Stimulated activated CD8-positive, alpha-beta memory T cell treated with anti-CD3 and anti-CD28 coated beads, Interleukin-4, amount 100 ng/mL, for 4 hours (primary cell): ENCODE measurements at places on chromosomes 13 and 19.

- DNase-seq = no peak
Measured at GRCh38 chr13:80168089-80168850, 172.7 kb downstream of the SPRY2 start.

GRCh38 chr13:112007191-112007590 lies 59.8 kb upstream of the SOX1 start:
- no peak for DNase-seq

DNA sequence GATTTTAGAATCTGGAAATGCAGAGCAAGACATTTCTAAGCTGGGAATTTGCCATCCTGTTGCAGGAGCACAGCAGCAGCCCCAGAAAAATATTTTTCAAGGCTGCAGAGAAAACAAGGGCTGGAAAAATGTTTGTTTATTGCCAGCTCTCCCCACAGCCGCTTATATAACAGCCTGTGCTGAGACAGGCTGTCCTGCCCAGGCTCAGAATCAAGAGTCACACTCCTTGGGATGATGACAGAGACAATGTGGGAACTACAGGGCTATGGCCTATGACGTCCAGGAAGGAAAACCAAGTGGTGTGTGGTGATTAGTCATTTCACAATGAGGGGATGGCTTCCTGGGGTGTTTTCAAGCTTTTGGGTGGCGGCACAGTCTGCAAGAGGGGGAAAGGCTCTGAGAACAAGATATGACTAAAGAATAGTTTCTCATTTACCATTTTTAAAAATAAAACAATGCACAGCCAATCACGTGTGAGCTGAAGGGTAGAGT lies 136.3 kb upstream of the SERP2 start:
- DNase-seq = no peak

DNA sequence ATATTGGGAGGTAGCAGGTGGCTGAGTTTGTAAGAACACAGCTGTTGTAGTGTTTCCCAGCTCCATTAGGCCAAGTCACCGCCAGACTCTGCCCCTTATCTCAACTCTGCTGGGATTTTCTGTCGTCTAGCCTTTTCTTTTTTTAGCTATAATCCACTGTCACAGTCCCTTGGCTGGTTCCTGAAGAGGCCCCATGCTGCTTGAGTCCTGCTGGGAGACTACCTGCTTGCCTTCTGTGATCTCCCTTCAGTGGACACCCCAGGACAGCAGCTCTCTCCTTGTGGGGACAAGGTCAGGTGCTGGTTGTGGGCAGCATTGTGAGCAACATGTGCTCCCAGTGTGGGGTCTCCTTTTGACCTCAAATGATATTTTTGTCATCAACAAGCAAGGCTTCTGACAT lies 195.0 kb upstream of the ATXN8OS start:
- DNase-seq = no peak

GRCh38 chr13:44470638-44471562 lies 97.3 kb downstream of the SERP2 start:
- DNase-seq = no peak

GRCh38 chr13:20714161-20714560 lies 10.7 kb downstream of the IL17D start:
- no peak for DNase-seq

DNA sequence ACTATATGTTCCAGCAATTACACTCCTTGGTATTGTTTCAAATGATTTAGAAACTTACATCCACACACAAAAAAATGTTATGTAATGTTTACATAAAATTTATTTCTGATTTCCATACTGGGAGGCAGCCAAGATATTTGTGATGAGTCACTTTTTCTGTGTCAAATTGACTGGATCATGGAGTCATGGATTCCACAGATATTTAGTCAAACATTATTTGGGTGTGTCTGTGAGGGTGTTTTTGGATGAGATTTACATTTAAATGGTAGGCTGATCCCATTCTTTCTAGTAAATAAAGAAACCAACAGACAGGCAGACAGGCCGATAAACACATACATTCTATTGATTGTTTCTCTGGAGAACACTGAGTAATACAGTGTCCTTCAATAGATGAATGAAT lies 562.8 kb downstream of the SLITRK6 start:
- DNase-seq = no peak

- no peak for DNase-seq
Measured at GRCh38 chr19:19619181-19619848, 828 bp upstream of the PBX4 start.

DNA sequence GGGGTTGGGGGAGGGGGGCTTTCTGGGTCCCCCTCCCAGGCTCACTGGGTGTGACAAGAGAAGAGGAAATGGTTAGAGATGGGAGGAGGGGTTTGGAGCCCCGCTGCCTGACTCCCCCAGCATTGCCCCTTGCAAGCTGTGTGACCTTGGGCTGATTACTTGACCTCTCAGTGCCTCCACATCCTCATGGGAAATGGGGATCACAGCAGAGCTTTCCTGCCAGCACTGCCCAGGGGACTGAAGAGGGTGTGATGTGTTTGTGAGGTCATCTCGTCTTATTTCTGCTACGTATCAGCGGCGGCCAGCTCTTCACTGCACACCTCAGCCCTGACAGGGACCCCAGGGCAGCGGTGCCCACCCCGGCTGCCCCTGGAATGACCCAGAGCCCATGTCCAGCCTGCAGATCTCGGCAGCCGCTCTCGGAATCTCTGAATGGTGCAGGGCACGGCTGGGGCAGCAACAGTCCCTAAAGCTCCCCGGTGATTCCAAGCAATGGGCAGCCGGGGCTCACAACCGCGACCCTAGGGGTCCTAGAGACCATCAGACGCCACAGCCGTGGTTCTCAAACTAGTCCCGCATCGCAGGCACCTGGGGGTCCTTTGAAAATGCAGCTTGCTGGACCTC lies 8.4 kb downstream of the PNMA8B start:
- no peak for DNase-seq

GRCh38 chr19:46967578-46968032 lies 52.0 kb upstream of the NPAS1 start:
- DNase-seq = no peak

DNA sequence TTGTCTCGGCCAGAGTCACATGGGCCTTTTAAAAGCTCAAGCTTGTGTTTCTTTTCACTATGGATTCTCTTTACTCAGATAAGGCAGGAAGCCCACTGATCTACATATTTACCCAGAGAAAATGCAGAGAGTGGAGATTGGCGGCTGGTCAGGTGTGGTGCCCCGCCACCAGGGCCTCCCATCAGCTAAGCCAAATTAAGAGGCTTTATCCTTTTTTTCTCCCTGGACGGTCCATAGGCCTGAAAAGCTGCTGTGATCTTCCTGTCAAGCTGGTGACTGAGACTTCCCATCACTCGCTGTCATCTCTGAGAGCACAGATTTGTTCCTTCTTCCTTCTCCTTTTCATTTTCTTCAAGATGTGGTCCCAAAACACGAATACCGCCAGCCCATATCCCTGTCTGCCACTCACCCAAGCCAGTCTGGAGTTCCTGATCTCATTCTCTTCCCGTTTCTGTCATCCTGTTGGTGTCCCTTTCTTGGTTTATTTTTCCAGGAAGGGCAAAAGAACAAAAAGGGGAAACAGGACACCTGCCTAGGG lies 1.9 kb downstream of the SAFB start:
- no peak for DNase-seq

DNA sequence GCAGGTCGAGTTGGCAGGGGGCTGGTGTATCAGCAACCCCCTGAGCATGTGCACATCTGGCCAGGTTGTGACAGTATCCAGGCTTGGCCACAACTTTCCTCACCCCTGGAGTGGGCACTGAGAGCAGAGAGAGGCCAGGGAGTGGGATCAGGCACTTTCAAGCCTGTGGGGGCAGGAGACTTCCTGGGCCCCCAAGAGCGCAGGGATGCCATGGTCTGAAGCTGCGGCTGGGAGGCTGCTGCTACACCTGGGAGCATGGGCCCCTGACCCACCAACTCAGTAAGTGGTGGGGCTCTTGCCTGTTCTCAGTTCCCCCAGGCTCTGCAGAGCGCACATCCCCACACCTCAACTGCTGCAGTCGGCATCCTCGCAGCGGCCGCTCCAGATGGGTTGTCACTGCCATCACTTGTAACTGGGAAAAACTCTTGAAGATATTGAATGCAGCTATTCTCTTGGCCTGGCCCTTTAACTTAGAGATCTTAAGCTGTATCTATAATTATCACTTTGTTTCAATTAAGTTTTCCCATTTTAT lies 245.4 kb upstream of the SLITRK1 start:
- DNase-seq = no peak

DNA sequence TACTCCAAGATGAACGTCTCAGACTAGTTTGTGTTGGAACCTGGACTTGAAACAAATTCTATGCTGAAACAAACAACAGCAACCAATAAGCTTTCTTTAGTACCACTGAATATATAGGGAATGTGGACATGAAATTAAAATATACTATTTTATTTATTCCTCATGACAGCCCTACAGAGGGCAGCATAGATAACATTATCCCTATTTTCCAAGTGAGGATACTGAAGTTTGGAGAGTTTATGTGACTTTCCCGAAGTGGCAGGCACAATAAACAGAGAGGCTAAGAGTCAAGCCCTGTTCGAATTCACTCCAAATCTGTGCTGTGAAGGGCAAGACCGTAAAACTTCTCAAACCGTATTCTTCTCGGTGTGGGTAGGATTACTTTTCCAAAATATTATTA lies 509.9 kb upstream of the GPC6 start:
- DNase-seq = no peak

DNA sequence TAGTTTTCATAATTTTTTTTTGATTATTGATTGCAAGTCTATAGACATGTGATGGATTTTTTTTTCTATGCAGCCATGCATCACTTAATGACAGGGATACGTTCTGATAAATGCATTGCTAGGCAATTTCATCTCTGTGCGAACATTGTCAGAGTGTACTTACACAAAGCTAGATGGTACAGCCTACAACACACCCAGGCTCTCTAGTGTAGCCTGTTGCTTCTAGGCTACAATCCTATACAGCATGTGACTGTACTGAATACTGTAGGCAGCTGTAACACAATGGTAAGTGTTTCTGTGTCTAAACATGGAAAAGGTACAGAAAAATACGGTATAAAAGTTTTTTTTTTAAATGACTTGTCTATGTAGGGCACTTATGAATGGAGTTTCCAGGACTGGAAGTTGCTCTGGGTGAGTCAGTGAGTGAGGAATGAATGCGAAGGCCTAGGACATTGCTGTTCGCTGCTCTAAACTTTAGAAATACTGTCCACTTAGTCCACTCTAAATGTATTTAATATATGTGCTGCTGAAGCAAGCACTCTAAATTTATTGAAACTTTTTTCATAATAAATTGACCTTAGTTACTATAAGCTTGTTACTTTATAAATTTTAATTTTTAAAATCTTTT lies 20.3 kb downstream of the SPATA13 start:
- DNase-seq = no peak

DNA sequence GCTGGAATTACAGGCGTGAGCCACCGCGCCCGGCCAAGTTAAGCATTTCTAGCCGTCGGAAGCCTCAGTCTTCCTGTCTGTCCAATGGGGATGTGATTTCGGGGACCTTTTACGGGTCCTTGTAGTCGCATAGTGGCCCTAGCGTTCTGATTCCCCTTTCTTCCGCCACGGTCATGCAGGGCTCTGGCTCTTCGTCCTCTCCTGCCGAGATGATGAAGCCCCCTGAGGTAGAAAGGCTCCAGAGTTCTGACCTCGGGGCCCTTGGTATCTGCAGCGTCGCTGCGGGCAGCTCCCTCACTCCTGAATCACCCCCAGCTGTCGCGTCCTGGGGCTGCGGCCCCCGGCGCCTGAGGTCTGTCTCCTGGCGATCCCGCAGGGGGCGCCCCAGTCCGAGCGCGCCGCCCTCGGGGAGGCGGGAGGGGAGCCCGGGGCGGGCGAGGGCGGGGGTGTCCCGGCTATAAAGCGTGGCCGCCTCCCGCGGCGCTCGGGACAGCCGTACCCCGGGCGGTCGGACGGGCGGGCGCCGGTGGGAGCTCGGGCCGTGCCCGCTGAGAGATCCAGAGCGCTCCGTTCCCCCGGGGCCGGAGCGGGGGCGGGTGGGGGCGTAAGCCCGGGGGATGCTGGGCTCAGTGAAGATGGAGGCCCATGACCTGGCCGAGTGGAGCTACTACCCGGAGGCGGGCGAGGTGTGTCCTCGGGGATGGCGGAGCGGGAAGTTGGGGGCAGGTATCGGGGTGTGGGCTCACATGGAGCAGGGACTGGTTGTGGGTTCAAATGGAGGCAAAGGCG lies at the start of gene FOXA3:
Gene FOXA3, plus strand, starts transcription at position 487 of the 789 bp plus-strand sequence. Its CDS starts 131 bp downstream, at position 618.
- DNase-seq = no peak

DNA sequence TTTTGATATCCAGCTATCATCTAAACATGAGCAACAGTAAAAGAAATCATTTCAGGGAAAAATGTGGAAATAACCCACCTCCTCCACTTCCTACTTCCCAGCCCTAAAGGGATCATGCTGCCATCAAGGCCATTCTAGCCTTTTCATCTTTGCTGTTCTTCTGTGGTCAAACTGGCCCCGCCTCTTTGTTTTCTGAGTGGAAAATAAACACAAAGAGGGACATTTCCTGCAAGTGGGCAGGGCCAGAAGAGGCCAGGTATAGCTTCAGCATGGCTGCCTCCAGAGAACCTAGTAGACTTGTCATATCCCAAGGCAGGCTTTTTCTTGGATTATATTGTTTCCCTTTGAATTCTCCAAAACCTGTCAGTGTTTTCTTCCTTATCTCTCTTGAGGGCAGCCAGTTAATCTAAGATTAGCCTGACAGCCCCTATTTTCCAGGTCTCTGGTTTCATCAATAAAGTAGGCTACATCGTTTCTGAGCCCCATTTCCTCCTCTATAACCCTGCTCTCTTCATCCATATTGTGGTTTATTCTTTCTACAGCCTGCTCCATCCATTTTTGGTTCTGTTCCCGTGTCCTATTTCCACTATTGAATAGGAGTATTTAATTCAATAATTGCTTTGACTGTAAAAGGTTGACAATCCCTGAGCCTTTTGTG lies 117.6 kb downstream of the GPC6 start:
- DNase-seq = no peak

DNA sequence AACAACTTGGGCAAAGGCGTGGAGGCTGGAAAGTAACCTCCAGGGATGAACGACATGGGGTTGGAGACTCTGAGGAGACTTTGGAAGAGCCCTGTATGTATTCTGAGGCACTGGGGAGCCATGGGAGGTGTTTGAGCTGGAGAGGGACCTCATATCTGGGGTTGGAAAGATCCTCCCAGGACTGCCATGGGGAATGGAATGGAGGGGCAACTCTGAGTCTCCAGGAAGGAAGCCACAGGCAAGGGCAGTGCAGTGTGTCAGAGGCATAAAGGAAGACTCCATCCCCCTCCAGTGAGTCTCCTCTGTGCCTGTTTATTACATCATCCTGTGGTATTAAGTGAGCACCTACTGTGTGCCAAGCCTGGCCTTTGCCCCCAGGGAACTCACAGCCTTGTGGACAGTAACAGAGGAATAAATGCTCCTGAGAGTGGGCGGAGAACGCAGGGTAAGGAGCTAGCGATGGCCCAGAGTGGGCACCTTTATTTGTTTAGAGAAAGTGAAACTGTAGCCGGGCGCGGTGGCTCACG lies 7.7 kb downstream of the PEAK3 start:
- no peak for DNase-seq

- DNase-seq = peak; percentile 36
Measured at GRCh38 chr19:10654610-10655456, 687 bp downstream of the ILF3 start.
